ENCODE measurements at places on chromosomes 3 and 15.

- no peak for DNase-seq
Measured at GRCh38 chr15:38538328-38539007, 26.1 kb downstream of the RASGRP1 start.

- peak; percentile 71 for DNase-seq
Measured at GRCh38 chr3:22269831-22270230, 518.8 kb upstream of the ZNF385D start.

DNA sequence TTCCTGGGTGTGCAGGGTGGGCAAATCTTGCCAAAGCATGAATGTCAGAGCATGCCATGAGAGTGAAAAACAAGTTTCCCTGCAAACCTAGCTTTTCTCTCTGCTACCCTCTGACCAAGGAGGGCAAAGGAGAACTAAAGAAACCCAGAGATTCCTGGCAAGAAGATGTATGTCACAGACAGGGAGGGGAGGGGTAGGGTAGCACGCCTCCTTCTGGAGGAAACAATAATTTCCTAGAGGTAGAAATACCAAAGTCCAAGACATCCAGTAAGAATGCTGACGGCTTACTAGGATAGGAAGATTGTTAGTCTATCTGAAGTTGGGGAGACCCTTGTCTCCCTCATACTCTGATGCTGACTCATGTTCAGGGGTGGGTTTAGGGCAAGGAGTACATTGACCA lies 203.9 kb downstream of the NR1D2 start:
- no peak for DNase-seq

GRCh38 chr15:74109713-74110112 lies 20.7 kb upstream of the ISLR2 start:
- no peak for DNase-seq

GRCh38 chr3:173465898-173466678 lies 68.5 kb downstream of the NLGN1 start:
- no peak for DNase-seq
